ENCODE measurements at places on chromosomes 3 and 15. TPM values are rescaled to one million over a fixed set of nuclear protein-coding genes. Genes with fewer than 3 reads are reported as not detected.

ADPRH gene
- total RNA-seq = 4.1 TPM

CNTN6 gene
- not detected for total RNA-seq

CCNB2 gene
- total RNA-seq = 93.6 TPM

CPEB1 gene
- 4.0 TPM for total RNA-seq

GPR176 gene
- 198 TPM for total RNA-seq

OR5H14 gene
- not detected for total RNA-seq

C3orf22 gene
- total RNA-seq = not detected

DNA sequence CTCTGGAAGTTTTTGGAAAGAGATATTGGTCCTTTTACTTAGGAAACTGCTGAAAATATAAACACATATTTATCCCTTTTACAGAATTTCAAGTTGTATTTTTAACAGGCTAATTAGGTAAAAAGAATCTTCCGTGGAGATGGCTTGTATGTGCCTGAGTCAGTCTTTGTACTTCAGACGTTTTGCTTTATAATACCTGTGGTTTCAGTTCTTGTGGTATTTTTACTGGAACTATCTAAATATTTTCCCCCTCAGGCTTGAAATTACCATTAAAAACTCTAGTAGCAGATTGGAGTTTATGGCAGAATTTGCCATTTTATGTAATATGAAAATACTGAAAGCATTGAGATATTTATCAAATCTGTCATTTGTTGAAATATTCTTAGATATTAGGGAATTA, 151.6 kb upstream of the CGNL1 start:
- no peak overlapping the region for H3K4me3 ChIP-seq
- no peaks in the 10 kb centered on the region for H3K27me3 ChIP-seq
- no peaks in the 10 kb centered on the region for H3K36me3 ChIP-seq
- DNase-seq = no peak
- H3K4me1 ChIP-seq = no peaks in the 10 kb centered on the region

- no peak overlapping the region for H3K27ac ChIP-seq
- H3K4me3 ChIP-seq = no peak overlapping the region
- DNase-seq = no peak
- H3K27me3 ChIP-seq = no peaks in the 10 kb centered on the region
Measured at GRCh38 chr3:97241417-97241816, 427.0 kb downstream of the EPHA6 start.

GRCh38 chr15:31435261-31435911, 108.8 kb downstream of the KLF13 start:
- no peaks in the 10 kb centered on the region for H3K4me1 ChIP-seq
- DNase-seq = peak; percentile 73
- no peaks in the 10 kb centered on the region for H3K36me3 ChIP-seq
- H3K27ac ChIP-seq = no peak overlapping the region
- peaks cover 3% of the 10 kb centered on the region for H3K27me3 ChIP-seq

- H3K4me3 ChIP-seq = no peak overlapping the region
- DNase-seq = no peak
- no peaks in the 10 kb centered on the region for H3K36me3 ChIP-seq
- H3K4me1 ChIP-seq = no peaks in the 10 kb centered on the region
Measured at GRCh38 chr3:144182501-144182900, 210.9 kb downstream of the DIPK2A start.

- H3K27ac ChIP-seq = no peak overlapping the region
- no peaks in the 10 kb centered on the region for H3K36me3 ChIP-seq
- peaks cover 9% of the 10 kb centered on the region for H3K4me1 ChIP-seq
- H3K4me3 ChIP-seq = no peak overlapping the region
Measured at GRCh38 chr3:135157045-135157740, 362.1 kb downstream of the EPHB1 start.

- H3K4me3 ChIP-seq = no peak overlapping the region
- no peak for DNase-seq
- no peaks in the 10 kb centered on the region for H3K36me3 ChIP-seq
- no peaks in the 10 kb centered on the region for H3K4me1 ChIP-seq
- no peaks in the 10 kb centered on the region for H3K27me3 ChIP-seq
- no peak overlapping the region for H3K27ac ChIP-seq
Measured at GRCh38 chr3:187822402-187822801, 77.1 kb upstream of the BCL6 start.

GRCh38 chr15:28868744-28869345, 16.9 kb upstream of the APBA2 start:
- no peak overlapping the region for H3K27ac ChIP-seq
- DNase-seq = no peak
- H3K4me3 ChIP-seq = no peak overlapping the region

DNA sequence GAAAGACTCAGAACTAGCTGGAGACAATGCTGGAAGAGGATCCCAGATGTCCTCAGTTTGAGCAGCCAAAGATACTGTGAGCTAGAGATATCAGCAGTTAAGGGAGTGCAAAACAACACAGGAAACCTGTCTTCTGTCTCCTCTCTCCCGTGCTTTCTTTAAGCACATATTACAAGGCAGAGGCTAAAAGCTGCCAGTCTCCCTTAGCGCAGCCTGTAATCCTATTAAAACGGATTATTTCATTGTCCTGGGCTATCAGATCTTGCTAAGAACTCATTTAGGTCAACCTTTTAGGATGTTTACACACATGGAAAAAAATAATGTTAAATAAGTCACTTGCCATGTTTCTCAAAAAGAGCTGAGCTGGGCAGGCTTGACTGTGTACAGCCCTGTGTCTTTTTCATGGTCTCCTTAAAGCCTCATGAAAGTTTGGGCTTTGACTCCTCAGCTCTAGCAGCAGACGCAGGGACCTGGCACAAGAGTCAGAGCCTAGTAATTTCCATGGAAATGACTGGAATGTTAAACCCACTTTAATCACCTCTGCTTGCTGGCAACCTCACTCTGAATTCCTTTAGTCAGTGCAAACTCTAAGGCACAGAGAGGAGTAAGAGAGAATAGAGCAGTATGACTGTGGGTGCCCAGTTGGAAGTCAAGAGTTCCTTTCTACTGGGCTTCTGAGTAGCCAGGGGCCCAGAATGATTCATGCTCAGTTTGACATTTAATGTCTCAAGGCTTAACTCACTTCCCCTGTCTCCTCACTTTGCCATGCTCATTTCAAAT, 491.9 kb downstream of the NTRK3 start:
- no peaks in the 10 kb centered on the region for H3K27me3 ChIP-seq
- no peak for DNase-seq
- no peaks in the 10 kb centered on the region for H3K4me1 ChIP-seq
- H3K27ac ChIP-seq = no peak overlapping the region
- H3K4me3 ChIP-seq = no peak overlapping the region
- no peaks in the 10 kb centered on the region for H3K36me3 ChIP-seq

DNA sequence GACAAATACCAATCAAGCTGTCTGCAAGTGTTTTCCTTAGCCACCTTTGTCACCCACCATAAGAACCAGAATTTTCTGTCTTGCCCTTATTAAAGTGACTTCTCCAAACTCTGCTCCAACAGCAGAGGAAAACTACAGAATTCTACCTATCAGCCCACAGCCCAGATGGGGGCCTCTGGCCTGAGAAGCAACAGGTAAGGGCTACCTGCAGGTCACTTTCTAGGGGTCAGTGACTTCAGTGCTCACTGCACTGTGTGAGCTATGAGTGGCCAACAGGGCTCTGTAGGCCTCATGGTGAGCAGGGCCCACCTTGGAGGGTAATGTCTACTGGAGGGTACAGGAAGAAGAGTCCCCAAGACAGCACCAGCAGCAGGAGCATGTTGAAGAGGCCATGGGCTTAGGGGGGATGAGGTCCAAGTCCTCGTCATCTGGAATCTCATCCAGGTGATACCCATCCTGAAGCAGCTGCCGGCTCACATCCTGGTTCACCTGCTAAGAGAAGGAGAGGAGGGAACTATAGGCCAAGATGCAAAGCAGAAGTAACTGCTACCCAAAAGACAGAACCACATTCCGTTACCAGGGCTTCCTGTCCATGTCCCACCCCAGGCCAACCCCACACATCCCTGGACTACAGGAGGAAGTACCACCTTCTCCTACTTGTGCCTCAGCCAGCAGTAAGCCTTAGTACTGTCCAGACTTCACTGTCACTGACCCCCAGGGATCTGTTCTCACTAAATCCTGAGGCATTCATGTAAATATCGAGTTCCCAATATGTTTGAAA, 4.2 kb downstream of the FAM219B start:
- H3K27me3 ChIP-seq = no peaks in the 10 kb centered on the region
- DNase-seq = no peak
- peaks cover 49% of the 10 kb centered on the region for H3K36me3 ChIP-seq
- H3K4me1 ChIP-seq = peaks cover 3% of the 10 kb centered on the region
- no peak overlapping the region for H3K4me3 ChIP-seq

GRCh38 chr3:425079-425478, 228.5 kb downstream of the CHL1 start:
- no peak overlapping the region for H3K4me3 ChIP-seq
- DNase-seq = no peak
- no peak overlapping the region for H3K27ac ChIP-seq
- no peaks in the 10 kb centered on the region for H3K36me3 ChIP-seq
- no peaks in the 10 kb centered on the region for H3K4me1 ChIP-seq

DNA sequence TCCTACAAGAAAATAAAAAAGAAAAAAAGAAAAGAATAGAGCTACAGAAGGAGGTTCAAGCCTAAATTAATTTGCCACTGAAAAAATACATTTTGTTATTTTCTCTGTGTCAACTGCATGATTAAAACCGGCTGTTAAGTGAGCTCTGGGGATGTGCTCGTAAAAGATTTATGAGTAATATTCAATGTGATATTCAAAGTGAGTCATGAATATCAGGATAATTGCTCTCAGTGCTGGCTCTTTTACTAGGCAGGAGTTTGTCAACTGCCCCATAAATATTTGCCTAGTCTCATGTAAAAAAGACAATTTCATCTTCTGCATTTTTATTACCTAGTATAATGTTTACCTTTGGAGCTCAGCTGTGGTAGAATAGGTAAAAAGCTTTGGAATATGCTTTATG, 78.9 kb downstream of the CDIN1 start:
- no peak overlapping the region for H3K4me3 ChIP-seq
- H3K4me1 ChIP-seq = no peaks in the 10 kb centered on the region
- H3K27ac ChIP-seq = no peak overlapping the region
- H3K36me3 ChIP-seq = no peaks in the 10 kb centered on the region
- no peak for DNase-seq
- no peaks in the 10 kb centered on the region for H3K27me3 ChIP-seq

DNA sequence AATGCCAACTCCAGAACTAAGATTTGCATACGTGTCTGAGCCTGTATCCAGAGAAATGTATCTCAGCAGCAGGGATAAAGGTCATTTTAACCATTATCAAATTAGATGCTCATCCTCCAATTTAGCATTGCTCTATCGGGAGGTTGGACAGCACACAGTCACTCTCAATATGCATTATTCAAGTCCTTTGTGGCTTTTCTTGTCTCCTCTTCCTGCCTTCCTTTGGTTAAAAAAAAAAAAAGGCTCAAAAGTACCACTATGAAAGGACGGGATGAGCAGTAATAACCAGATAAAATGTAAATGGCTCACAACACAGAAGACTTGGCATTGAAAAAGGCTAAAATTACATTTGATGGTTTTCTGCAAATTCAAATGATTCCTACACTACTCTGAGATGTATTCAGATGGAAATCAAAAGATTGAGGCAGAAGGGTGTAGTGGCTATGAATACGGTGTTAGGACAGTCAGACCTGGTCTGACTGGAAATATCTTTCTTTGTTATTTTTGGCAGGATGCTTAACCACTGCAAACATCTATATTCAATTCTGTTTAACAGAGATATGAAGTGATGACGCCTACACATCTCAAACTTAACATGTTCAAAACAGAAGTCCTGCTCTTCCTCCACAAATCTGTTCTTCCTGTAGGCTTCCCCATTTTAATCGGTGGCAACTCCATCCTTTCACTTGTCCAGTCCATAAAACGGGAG, 109.6 kb downstream of the ADAMTS9 start:
- no peaks in the 10 kb centered on the region for H3K27me3 ChIP-seq
- no peaks in the 10 kb centered on the region for H3K36me3 ChIP-seq
- H3K4me3 ChIP-seq = no peak overlapping the region
- no peaks in the 10 kb centered on the region for H3K4me1 ChIP-seq

DNA sequence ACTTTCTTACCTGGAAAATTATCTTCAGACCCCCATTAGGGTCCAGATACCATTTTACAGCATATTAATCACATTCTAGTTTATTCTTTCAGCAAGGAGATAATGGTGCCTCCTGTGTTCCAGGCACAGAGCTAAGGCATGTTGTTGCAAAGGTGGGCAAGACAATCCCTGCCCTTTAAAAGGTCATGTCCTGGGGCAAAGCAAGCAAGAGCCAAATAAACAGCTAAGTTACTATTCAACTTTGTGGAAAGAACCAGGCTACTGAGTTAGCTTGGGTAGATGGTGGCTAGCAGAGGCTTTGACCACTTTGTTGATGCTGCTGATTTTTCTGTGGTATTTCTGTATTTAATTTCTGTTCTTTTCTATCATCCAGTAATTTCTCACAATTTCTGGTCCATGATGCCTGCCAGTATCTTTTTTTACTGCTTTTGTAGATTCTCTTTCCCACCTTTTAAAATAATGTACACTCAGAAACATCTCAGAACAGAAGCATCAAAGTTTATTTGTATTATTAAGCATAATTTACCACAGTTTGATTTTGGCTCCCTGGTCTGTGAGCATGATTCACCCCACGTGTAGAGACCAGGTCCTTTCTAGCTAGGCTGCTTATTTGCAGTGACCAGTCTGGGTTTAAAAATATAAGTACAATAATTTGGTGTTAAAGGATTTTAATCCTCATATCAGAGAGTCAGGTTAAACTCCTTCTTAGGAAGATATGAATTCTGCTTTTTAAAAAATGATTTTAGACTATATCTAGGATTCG, 71.5 kb downstream of the LRRC28 start:
- no peak overlapping the region for H3K27ac ChIP-seq
- H3K4me1 ChIP-seq = no peaks in the 10 kb centered on the region
- no peak overlapping the region for H3K4me3 ChIP-seq
- H3K36me3 ChIP-seq = no peaks in the 10 kb centered on the region

- no peaks in the 10 kb centered on the region for H3K4me1 ChIP-seq
- H3K36me3 ChIP-seq = no peaks in the 10 kb centered on the region
- H3K27ac ChIP-seq = no peak overlapping the region
- H3K4me3 ChIP-seq = no peak overlapping the region
- no peak for DNase-seq
Measured at GRCh38 chr3:45029661-45030060, 3.6 kb downstream of the CLEC3B start.

DNA sequence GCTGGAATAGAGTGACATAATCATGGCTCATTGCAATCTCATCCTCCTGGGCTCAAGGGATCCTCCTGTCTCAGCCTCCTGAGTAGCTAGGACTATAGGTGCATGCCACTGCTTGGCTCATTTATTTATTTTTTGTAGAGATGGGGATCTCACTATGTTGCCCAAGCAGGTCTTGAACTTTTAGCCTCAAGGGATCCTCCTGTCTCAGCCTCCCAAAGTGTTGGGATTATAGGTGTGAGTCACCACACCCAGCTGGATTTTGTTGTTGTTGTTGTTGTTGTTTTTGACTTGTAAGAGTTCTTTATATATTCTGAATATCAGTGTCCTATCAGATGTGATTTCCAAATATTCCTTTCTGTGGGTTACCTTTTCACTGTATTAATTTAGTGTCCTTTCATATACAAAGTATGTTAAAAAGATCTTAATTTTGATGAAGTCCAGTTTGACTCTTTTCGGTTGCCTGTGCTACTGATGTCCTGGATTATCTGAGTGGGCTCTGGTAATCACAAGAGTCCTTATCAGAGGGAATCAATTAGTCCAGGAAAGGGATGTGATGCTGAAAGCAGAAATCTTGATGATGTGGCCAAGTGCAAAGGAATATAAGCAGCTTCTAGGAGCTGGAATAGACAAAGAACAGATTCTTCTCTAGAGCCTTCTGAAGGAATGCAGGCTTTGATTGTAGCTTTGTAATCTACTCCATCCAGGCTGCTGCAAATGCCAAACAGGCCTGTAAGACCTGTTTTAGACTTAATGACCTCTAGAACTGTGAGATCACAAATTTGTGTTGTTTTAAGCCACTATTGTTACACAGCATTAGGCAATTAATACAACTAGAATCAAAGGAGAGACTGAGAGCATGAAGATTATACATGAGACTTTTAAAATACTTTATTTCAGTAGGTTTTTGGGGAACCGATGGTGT, 30.2 kb downstream of the NCK1 start:
- no peak overlapping the region for H3K27ac ChIP-seq
- no peak for DNase-seq
- no peaks in the 10 kb centered on the region for H3K27me3 ChIP-seq
- no peaks in the 10 kb centered on the region for H3K36me3 ChIP-seq
